ENCODE measurements at places on chromosomes 2 and 18. TPM values are rescaled to one million over a fixed set of nuclear protein-coding genes. Genes with fewer than 3 reads are reported as not detected.

CHST9 gene
- total RNA-seq = 0.11 TPM

GRCh38 chr18:28174181-28174905 lies 2.6 kb downstream of the CDH2 start:
- peaks cover 74% of the 10 kb centered on the region for H3K27me3 ChIP-seq
- H3K27ac ChIP-seq = no peak overlapping the region
- DNase-seq = no peak

DNA sequence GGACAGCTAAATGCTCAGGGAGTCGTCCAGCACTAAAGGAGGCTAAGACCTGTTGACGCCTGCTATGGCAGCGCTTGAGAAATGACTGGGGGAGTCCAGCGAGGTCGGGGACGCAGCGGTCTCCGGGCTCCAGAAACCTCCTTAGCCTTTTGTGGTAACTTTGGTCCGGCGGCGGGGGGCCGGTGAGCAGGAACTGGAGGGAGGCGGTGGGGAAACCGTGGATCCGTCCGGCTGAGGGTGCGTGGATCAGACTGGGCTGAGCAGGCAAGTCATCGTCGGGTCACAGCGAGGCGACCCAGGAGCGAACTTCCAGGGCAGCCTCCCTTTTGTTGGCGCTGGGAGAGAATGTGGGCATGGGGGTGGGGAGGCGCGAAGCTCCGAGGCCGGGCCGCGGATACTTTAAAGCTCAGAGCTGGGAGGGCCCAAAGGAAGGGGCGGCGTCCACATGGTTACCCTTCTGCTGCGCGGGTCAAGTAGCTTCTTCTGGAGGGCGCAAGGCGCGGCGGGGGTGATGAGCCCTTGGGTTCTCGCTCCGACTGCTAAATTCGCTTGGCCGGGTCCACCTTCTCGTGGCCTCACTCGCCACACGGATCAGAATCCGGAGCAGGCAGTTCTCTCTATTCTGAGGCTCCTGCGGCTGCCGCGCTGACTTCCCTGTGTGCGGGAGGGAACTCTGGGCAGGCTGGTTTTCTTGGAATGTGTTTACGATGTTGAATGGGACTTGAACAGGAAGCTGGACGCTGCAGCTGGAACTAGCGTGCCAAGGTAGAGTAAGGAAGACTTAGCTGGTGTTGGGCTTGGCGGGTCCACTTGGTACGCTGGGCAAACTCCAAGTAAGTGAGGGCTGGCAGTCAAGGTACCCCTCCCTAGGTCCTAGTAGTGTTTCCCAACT lies 920 bp downstream of the GULP1 start:
- H3K36me3 ChIP-seq = no peaks in the 10 kb centered on the region
- peak overlapping the region; percentile 88 for H3K27ac ChIP-seq
- peak overlapping the region; percentile 94 for H3K4me3 ChIP-seq
- H3K27me3 ChIP-seq = no peaks in the 10 kb centered on the region
- peaks cover 19% of the 10 kb centered on the region for H3K4me1 ChIP-seq

CAB39 gene
- 123 TPM for total RNA-seq

DNA sequence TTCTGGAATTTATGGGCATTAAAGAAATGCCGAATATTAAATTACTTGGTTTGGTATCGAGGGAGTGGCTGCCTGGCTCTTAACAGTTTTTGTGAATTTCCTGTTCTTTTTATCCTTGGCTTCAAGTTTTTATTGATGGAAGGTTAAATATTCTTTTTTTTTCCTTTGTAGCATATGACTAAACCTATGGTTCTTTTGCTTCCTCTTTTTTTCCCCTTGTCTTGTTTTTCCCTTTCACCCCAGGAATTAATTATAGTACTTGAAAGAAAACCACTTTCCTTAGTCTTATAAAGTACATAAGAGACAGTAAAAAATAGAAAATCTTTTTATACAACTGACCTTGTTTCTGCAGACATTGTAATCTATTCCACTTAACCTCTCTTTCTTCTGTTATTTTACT lies 42.4 kb downstream of the MGAT5 start:
- H3K36me3 ChIP-seq = no peaks in the 10 kb centered on the region
- peaks cover under 1% of the 10 kb centered on the region for H3K4me1 ChIP-seq
- H3K27me3 ChIP-seq = no peaks in the 10 kb centered on the region
- DNase-seq = no peak

DNA sequence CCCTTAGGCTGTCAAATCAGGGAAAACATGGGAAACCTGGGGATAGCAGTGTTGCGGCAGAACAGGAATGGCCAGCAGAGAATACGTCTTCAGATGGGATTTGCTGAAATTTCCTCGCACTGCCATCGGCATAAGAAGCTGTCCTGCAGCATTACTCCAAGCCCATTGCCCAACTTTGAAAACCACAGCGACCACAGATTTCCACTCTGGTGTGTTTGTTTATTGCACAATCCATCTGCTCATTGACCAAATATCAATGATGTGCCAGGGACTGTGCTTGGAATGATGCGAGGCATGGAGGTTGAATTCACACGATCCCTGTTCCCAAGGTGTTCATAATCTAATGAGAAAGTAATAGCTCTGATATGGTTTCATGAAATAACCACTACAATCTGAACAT lies 383.3 kb upstream of the MYT1L start:
- H3K27ac ChIP-seq = no peak overlapping the region
- no peak overlapping the region for H3K4me3 ChIP-seq
- H3K36me3 ChIP-seq = no peaks in the 10 kb centered on the region
- no peaks in the 10 kb centered on the region for H3K4me1 ChIP-seq
- DNase-seq = no peak

- H3K27me3 ChIP-seq = no peaks in the 10 kb centered on the region
- no peak overlapping the region for H3K27ac ChIP-seq
- H3K4me1 ChIP-seq = no peaks in the 10 kb centered on the region
These were observed 401.6 kb downstream of the SLC4A3 start for GRCh38 chr2:220029013-220029412.

DNA sequence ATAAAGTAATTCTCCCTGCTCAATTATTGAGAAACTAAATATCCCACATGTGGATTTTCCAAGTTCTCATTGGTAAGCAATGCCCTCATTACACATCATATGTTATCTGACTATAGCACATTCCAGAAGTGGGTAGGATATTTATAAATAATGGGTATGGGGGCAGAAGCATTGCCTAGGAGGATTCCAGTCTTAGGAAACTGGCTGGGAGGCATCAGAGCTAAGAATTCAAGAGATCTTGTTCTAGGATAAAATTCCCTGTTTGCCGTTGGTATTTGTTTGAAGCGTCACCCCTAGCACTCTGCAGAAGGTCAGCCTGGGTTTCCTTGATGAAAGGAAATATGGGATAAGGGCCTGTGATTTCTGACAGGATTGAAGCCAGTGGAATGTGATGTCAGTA lies 20.1 kb downstream of the SIX2 start:
- DNase-seq = no peak
- H3K27me3 ChIP-seq = no peaks in the 10 kb centered on the region
- H3K4me1 ChIP-seq = no peaks in the 10 kb centered on the region
- no peaks in the 10 kb centered on the region for H3K36me3 ChIP-seq
- H3K27ac ChIP-seq = no peak overlapping the region

MYOM1 gene
- total RNA-seq = 388 TPM

- DNase-seq = peak; percentile 77
- H3K27me3 ChIP-seq = peaks cover 6% of the 10 kb centered on the region
- H3K4me1 ChIP-seq = no peaks in the 10 kb centered on the region
These were observed at the start of gene ITGA4 for GRCh38 chr2:181457121-181457740. Gene ITGA4 (plus strand): TSS chr2:181457386. CDS start chr2:181457655, 269 bp downstream.

- H3K4me3 ChIP-seq = no peak overlapping the region
- no peak overlapping the region for H3K27ac ChIP-seq
- no peaks in the 10 kb centered on the region for H3K27me3 ChIP-seq
- no peak for DNase-seq
- H3K4me1 ChIP-seq = no peaks in the 10 kb centered on the region
These were observed 345.8 kb upstream of the TFPI start for GRCh38 chr2:187900021-187900420.

GRCh38 chr2:212539072-212539880 lies 674 bp upstream of the ERBB4 start:
- no peaks in the 10 kb centered on the region for H3K27me3 ChIP-seq
- peak; percentile 74 for DNase-seq
- peaks cover 15% of the 10 kb centered on the region for H3K4me1 ChIP-seq
- no peaks in the 10 kb centered on the region for H3K36me3 ChIP-seq

GYPC gene
- 64.9 TPM for total RNA-seq

SPP2 gene
- total RNA-seq = not detected

DNA sequence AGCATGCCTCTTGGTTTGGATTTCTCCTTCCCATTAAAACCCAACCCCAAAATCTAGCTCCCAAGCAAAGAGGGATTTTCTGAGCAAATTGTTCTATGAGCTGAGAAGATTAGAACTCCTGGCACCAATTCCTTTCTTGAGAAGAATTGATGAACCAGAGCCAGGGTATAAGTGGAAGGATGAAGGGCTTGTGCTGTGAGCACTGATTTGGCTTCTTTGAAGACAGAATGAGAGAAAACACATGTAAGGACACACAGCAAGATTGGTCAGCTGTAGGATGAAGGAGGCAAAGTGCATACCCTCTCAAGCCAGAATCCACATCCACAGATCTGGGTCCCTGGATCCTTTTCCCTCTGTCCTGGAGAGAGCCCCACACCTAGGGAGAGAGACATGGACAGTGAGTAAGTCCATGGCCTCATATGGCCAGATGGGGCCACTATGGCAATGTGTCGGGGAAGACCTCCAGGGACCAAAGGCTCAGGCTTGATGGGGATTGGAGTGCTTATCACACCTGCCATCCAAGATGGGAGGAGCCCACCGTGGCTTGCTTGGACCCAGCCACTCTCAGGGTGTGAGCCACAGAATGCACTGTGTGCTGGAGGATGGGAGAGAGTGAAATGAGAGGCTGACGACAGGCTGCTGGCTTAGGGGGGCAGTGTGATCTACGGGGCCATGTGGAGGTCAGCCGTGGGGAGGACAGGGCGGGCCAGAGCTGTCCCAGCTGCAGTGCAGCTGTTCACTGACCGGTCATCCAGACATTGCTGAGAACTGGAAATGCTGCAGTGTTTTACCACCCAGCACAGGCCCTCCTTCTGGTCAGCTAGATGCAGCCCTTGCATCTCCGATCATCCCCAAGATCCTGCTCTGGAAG lies 339.8 kb downstream of the CYP26B1 start:
- peaks cover 9% of the 10 kb centered on the region for H3K27me3 ChIP-seq
- no peak overlapping the region for H3K27ac ChIP-seq
- H3K4me1 ChIP-seq = no peaks in the 10 kb centered on the region
- no peak overlapping the region for H3K4me3 ChIP-seq

GMPPA gene
- 14.4 TPM for total RNA-seq

DNA sequence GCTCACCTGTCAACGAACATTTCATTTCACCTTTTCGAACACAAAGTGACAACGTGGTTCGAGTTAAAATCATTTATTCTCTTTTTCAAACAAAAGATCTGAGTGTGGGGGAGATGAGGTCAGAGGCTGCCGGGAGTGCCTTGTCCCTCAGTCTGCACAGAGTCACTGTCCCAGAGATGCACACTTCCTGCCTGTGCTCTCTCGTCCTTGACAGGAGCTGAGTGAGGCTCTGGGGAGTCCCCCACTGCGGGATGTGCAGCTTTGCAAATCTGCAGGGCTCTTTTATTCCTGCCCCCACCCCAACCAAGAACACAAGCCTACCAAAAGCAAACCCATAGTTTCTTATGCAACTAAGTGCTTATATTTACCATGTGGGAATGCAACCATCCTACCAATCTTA lies 497.8 kb downstream of the EIPR1 start:
- no peak overlapping the region for H3K4me3 ChIP-seq
- H3K27me3 ChIP-seq = no peaks in the 10 kb centered on the region
- no peaks in the 10 kb centered on the region for H3K4me1 ChIP-seq
- H3K36me3 ChIP-seq = no peaks in the 10 kb centered on the region

GRCh38 chr2:42859006-42859552 lies 66.7 kb upstream of the HAAO start:
- no peaks in the 10 kb centered on the region for H3K27me3 ChIP-seq
- no peak overlapping the region for H3K27ac ChIP-seq
- no peaks in the 10 kb centered on the region for H3K4me1 ChIP-seq
- H3K4me3 ChIP-seq = no peak overlapping the region
- DNase-seq = no peak

DNA sequence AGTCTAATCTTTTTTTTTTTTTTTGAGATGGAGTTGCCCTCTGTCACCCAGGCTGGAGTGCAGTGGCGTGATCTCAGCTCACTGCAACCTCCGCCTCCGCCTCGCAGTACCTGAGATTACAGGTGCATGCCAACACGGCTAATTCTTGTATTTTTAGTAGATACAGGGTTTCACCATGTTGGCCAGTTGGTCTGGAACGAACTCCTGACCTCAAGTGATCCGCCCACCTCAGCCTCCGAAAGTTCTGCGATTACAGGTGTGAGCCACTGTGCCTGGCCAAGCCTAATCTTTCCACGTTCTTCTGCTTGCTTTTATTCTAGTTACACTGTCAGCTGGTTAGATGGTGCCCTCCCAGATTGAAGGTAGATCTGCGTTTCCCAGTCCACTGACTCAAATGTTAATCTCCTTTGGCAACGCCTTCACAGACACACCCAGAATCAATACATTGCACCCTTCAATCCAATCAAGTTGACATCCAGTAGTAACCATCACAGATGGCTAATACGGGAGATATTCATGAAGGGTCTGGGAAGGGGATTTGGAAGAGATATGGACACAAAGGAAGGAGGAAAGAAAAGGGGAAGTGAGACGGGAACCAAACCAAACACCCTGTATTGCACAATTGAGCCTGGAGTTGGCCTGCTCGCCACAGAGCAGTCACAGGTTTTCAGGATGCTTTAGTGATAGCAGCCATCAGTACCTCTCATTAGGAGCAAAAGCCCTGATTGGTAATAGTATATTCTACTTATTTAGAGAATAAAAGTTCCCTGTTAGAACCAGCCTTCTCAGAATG lies 229.8 kb downstream of the PIK3C3 start:
- DNase-seq = no peak
- H3K4me1 ChIP-seq = no peaks in the 10 kb centered on the region
- H3K4me3 ChIP-seq = no peak overlapping the region
- H3K36me3 ChIP-seq = no peaks in the 10 kb centered on the region
- no peaks in the 10 kb centered on the region for H3K27me3 ChIP-seq
- H3K27ac ChIP-seq = no peak overlapping the region

- H3K27me3 ChIP-seq = no peaks in the 10 kb centered on the region
- H3K36me3 ChIP-seq = no peaks in the 10 kb centered on the region
- H3K4me3 ChIP-seq = no peak overlapping the region
These were observed 86.7 kb downstream of the LONRF2 start for GRCh38 chr2:100235581-100235980.

GRCh38 chr2:125330133-125330532 lies 1305.0 kb downstream of the CNTNAP5 start:
- no peak overlapping the region for H3K4me3 ChIP-seq
- DNase-seq = no peak
- H3K27ac ChIP-seq = no peak overlapping the region
- no peaks in the 10 kb centered on the region for H3K36me3 ChIP-seq
- no peaks in the 10 kb centered on the region for H3K4me1 ChIP-seq
- no peaks in the 10 kb centered on the region for H3K27me3 ChIP-seq

C18orf63 gene
- not detected for total RNA-seq

CYP26B1 gene
- 2.2 TPM for total RNA-seq

DNA sequence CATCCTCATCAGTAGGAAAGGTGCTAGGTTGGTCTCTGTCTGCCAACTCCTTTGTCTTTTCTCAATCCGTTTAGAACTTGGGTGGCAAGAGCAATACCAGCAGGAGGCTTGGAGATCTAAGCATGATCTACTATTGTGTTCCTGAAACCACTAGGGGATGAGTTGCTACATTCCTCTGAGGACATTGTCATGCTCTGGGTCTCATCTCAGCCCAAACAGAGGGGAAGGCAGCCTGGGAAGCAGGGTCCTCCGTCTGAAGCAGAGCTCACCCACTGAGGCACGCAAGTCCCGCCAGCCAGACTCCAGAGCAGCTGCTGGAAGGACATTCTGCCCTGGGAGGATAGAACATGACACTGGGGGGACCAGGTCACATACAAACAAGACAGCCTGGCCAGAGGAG lies 162.9 kb downstream of the MTCL1 start:
- H3K27ac ChIP-seq = no peak overlapping the region
- no peak overlapping the region for H3K4me3 ChIP-seq
- H3K27me3 ChIP-seq = no peaks in the 10 kb centered on the region

NFE2L2 gene
- total RNA-seq = 69.2 TPM

Measured in psoas muscle (tissue), 8 donors.